Stimulated activated CD8-positive, alpha-beta memory T cell treated with anti-CD3 and anti-CD28 coated beads, Interleukin-7, amount 100 ng/mL, for 4 hours (primary cell): ENCODE measurements at places on chromosomes 12 and 14.

DNA sequence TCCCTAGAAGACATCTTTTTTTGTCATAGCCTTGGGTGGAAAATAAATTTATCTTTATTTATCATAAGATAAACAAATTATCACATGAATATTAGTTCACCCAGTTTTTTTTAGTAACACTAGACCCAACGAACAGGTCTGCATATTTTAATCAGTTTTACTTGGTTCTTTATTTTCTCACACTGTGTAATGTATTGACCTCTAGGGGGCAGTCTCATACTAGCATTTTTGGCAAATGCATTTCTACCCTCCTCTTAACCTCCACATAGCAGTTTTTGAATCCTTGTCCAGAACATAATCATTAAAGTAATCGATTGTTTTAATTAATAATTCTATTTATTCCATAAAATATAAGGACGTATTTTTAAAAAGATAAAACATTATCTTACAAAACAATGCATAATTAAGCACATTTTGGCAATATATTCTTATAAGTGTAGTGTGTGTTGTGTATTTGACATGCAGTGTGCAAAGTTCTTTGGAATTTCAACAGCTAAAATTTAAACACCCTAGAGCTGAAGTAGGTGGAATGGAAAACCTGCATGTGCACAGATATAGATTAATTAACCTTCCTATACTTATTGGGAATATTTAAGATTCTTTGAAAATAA lies 31.6 kb upstream of the PTPRQ start:
- DNase-seq = no peak

DNA sequence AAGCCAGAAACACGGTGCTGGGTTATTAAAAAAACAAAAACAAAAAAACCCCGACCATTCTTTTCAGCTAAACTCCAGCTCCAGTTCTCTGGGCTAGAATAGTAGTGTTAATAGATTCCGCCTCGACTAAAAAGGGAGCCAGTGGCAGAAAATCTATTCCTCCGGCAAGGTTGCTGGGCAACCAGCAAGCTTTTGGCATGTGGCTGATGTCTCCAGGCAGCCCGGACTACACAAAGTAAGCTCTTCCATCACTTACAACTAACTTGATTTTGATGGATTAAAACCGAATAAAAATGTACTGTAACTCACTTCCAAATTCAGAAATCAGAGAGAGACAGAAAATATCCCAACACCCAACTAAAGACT lies 126.4 kb upstream of the FOXN3 start:
- DNase-seq = no peak

DNA sequence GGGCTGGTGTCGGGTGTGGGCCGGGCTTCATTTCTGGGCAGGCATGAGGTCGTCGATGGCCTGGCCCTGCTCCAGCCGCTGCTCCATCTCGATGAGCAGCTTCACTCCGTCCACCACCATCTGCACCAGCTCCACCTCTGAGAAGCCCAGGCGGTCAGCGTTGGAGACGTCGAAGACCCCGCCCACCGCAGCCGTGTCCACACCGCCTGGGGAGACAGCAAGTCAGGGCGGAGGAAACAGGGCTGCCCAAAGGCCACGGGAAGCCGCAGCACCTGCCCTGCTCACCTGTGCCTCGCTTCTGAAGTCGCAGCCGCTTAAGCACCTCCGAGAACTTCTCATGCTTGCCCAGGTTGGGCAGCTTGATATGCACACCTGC lies 2.8 kb downstream of the CKB start:
- DNase-seq = no peak

GRCh38 chr14:75318353-75318752 lies 39.7 kb downstream of the FOS start:
- DNase-seq = no peak

DNA sequence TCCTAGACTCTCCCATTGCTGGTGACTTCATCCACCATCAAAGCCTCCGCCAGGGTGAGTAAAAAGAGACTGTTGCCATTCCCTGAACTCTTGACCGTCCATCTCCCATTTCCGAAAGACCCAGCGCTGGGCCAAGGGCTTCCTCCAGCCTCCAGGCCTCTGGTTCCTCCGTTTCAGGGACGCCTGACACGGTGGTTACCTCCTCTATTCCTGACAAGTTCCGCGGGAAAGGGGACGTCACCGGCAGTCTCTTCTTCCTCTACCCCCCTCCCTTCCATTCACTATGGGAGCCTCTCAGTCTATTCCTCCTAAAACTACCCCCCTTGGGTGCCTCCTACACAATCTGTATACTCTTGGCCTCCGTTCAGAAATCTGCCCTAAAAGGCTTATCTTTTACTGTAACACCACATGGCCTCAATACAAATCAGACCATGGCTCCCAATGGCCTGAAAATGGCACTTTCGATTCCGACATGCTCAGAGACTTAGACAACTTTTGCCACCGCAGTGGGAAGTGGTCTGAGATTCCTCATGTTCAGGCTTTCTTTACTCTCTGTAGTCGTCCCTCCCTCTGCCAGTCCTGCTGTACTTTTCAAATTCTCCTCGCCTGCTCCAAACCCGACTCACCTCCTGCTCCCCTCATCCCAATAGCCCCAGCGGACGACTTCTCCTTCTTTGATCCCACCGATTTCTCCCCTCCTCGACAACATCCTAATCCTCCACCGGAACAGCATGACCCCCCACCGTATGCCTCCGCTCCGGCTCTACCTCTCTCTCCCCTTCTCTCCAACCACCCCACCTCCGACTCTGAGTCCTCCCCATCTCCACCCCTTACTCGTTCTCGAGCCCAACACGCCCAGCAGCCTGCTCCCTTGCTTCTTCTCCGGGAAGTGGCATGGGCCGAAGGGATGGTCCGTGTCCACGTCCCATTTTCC lies 70.4 kb downstream of the MOK start:
- DNase-seq = no peak

GRCh38 chr14:70662080-70662479 lies 20.4 kb downstream of the TTC9 start:
- DNase-seq = no peak

GRCh38 chr14:77746064-77746702 lies 14.8 kb downstream of the SNW1 start:
- no peak for DNase-seq

- DNase-seq = no peak
These were observed 34.2 kb downstream of the NCKAP5L start for GRCh38 chr12:49794021-49794420.

DNA sequence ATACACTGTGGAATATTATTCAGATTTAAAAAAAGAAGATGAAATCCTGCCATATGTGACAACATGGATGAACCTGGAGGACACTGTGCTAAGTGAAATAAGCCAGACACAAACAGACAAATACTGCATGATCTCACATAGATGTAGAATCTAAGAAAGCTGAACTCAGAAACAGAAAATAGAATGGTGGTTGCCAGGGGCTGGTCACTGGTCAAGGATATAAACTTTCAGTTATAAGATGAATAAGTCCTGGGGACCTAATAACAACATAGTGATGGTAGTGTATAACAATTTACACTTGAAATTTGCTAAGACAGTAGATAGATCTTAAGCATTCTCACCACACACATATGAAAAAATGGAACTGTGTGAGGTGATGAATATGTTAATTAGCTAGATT lies 161.3 kb upstream of the TMCC3 start:
- no peak for DNase-seq

DNA sequence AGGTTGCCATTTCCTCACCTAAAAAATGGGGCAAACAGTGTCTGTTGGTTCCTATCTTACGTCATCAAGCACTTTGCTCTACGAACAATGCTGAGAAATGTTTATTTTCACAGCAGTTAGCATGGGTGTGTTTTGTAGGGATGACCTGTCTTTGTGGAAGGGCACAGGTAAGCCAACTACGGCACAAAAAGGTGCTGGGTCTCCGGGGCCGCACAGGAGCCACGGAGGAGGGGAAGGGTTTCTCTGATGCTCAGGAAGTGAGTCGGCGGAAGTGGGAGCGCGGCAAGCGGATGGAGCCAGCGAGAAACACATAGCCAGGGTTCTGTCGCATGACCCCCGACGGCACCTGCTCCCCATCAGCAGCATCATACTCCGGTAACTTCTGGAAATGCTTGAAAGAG lies 65.6 kb upstream of the TCL1B start:
- DNase-seq = peak; percentile 11

DNA sequence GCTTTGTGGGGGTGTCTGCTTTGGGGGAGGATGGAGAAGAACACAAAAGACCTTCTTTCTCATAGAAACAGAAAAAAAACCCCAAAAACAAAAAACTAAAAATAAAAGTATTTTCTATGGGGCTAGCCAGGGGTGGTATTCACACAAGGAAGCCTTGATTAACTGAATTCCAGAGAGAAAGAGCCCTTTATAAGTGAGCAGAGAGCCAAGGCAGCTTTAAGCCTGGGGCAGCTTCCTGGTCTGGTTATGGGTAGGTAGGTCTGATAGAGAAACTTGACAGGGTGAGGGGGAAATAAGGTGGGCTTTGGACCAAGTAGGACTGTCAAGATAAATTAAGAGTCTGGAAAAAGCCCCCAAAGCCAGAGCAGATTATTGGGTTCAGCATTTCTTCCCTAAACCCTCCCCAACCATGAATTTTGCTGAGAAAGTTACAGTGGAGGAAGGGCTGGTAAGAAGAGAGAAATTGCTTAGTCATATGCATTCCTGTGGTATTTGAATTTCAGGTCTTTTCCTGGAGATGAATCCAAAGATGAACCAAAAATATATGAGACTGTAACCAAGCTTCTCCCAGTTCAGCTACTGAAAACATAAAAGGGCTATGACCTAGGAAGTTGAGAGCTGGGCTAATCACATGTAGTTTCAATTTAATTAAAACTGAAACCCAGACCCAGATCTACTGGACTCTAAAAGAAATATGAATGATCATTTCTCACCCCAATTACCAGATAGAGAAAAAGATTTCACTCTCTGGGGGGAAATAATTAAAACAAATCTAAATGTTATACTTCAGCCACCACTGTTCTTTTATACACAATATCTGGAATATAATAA lies 144.8 kb downstream of the TBC1D30 start:
- DNase-seq = no peak

GRCh38 chr12:101884174-101884573 lies 6.8 kb downstream of the DRAM1 start:
- no peak for DNase-seq

GRCh38 chr14:45972416-45972815 lies 679.2 kb downstream of the RPL10L start:
- no peak for DNase-seq

DNA sequence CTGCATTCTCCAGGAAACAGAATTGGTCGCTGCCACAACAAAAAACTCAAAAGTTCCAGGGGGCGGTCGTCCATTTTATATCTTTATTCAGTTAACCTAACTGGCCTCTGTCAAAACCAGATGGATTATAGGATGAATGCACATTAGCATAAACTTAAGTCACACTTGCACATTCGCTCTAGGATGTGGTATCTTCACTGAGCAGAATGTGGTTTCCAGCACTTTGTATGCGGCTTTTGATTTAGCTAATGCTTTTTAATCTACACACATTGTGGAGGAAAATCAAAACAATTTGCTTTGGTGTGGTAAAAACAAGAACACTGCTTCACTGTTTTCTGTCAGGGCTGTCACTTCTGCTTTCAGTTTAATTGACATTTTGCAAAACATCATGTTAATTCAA lies 4.5 kb downstream of the TAS2R50 start:
- peak; percentile 12 for DNase-seq

- no peak for DNase-seq
These were observed 386.6 kb downstream of the SYT1 start for GRCh38 chr12:79250960-79251755.

- DNase-seq = no peak
These were observed 133.3 kb upstream of the SLCO1C1 start for GRCh38 chr12:20561871-20562270.

GRCh38 chr12:121778567-121779421 lies 14.7 kb downstream of the RHOF start:
- DNase-seq = no peak

- no peak for DNase-seq
These were observed 31.0 kb downstream of the FOXN4 start for GRCh38 chr12:109277899-109278762.

DNA sequence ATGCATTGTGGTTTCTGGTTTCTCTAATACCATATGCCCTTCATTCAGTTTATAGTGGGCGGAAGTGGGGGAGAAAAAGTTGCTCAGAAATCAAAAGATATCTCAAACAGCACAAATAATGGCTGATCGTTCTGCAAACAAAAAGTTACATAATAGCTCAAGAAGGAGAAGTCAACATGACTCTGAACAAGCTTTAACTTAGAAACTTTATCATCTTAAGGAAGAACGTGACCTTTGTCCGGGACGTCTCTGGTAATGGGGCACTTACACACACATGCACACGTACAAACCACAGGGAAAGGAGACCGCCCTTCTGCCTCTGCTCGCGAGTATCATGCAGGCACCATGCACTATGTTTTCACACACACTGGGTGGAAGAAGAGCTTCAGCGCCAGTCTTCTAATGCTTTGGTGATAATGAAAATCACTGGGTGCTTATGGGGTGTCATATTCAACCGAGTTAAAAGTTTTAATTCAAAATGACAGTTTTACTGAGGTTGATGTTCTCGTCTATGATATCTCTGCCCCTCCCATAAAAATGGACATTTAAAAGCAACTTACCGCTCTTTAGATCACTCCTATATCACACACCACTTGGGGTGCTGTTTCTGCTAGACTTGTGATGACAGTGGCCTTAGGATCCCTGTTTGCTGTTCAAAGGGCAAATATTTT lies 4.7 kb downstream of the FOS start:
- DNase-seq = no peak

DNA sequence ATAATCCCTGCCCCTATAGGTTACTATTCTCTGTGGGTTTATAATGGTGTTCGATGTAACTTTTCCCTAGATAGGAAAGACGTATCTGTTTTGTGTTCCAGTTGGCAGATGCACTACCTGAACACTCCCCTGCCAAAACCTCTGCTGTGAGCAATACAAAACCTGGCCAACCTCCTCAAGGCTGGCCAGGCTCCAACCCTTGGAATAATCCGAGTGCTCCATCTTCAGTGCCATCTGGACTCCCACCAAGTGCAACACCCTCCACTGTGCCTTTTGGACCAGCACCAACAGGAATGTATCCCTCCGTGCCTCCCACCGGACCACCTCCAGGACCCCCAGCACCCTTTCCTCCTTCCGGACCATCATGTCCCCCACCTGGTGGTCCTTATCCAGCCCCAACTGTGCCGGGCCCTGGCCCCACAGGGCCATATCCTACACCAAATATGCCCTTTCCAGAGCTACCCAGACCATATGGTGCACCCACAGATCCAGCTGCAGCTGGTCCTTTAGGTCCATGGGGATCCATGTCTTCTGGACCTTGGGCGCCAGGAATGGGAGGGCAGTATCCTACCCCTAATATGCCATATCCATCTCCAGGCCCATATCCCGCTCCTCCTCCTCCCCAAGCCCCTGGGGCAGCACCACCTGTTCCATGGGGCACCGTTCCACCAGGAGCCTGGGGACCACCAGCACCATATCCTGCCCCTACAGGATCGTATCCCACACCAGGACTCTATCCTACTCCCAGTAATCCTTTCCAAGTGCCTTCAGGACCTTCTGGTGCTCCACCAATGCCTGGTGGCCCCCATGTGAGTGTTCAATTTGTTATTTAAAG lies 11.3 kb downstream of the MAPK1IP1L start:
- DNase-seq = no peak

GRCh38 chr12:9794484-9795093 lies 32.7 kb upstream of the KLRF1 start:
- DNase-seq = no peak

- DNase-seq = no peak
These were observed 40.5 kb downstream of the DIO3 start for GRCh38 chr14:101601606-101602465.
